ENCODE measurements at places on chromosomes 1 and 21. TPM values are rescaled to one million over a fixed set of nuclear protein-coding genes. Genes with fewer than 3 reads are reported as not detected.
A peak's percentile ranks its signal among the peaks of the same experiment; 100 is the strongest.

DNA sequence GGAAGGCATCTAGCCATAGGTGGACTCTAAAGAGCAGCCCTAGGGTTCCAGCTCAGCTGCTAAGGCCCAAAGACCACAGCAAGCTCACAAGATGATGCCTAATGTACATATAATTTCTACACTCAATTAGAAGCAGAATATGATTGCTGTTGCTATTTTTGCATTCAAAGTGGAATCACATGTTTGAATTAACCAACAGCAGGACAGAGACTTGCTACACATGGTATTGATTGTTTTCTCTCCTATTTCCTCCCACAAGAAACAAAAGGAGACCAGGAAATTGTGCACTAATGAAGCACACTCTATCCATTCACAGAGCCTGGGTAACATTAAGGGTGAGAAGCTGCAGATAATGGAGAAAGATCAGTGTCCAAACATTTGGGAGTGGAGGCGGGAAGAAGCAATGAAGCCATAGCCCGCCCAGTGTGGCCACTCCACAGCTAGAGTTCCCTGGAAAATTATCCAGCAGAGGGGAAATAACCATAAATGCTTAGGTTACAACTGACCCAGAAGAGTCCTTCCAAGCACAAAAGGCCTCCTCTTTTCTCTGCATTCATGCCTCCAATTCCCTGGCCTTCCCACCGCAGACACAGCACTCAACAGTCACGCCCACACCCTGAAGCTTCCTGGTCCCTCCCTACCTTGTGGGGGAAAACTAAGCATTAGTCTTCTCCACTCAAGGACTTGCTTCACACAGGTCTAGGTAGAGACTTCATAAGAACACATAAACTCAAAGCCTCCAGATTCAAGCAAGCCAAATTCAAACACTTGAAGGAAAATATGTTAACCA lies 7.5 kb downstream of the CNN3 start:
- H3K27ac ChIP-seq = no peak overlapping the region
- H3K4me3 ChIP-seq = no peak overlapping the region
- DNase-seq = peak; percentile 44
- peaks cover 8% of the 10 kb centered on the region for H3K4me1 ChIP-seq
- no peaks in the 10 kb centered on the region for H3K27me3 ChIP-seq
- H3K36me3 ChIP-seq = no peaks in the 10 kb centered on the region

GRCh38 chr1:156177919-156178654 lies 15.8 kb upstream of the SLC25A44 start:
- H3K4me1 ChIP-seq = no peaks in the 10 kb centered on the region
- H3K27me3 ChIP-seq = no peaks in the 10 kb centered on the region
- DNase-seq = no peak
- H3K27ac ChIP-seq = no peak overlapping the region
- H3K36me3 ChIP-seq = no peaks in the 10 kb centered on the region

DNA sequence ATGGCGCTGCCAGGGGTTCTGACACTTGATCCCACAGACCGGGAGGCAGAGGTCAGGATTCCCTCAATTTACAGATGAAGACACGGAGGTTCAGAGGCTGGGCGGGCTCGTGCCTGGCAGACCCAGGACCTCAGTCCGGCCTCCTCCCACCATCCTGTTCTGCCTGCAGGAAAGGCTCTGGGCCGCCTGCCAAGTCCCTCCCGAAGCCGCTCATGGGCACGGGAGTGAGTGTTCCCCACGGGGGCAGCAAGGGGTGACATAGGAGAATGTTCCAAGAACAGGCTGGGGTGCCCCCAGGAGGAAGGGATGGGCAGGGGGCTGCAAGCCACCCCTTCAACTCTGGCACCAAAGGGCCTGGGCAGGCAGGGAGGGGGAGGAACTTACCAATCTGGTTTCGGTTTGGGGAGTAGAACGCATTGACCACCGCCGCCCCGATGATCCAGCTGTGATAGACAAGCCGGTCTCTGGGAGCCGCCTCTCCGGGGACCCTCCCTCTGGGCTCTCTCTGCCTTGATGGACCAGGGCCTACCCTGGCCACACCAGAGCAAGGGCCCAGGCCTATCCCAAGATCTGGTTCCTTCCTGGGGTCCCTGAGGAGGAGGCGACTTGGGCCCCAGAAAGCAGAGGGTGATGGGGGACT lies 7.5 kb downstream of the PRXL2B start:
- H3K4me3 ChIP-seq = no peak overlapping the region
- no peaks in the 10 kb centered on the region for H3K36me3 ChIP-seq
- no peak overlapping the region for H3K27ac ChIP-seq
- H3K4me1 ChIP-seq = no peaks in the 10 kb centered on the region
- DNase-seq = peak; percentile 79

- peaks cover 6% of the 10 kb centered on the region for H3K4me1 ChIP-seq
- H3K4me3 ChIP-seq = no peak overlapping the region
- H3K36me3 ChIP-seq = no peaks in the 10 kb centered on the region
- H3K27me3 ChIP-seq = no peaks in the 10 kb centered on the region
- H3K27ac ChIP-seq = no peak overlapping the region
These were observed 475.2 kb upstream of the USP24 start for GRCh38 chr1:55690366-55690765.

DNA sequence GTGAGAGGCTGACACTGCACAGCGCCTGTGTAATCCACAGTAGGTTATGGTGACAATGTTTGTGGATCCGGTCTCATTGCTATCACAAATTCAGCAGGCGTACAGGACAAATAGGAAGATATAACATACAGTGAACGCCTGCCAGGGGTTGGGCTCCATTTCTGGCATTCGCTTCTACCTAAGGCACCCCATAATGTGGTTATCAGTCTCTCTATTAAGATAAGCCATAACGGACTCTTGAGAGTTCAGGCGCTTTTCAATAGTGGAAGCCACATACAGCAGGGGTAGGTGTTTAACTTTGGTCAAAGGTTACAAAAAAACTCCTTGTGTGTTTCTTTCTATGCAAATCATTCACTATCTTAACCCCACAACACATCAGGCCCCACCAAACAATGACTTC lies 72.8 kb downstream of the SIPA1L2 start:
- H3K27ac ChIP-seq = no peak overlapping the region
- no peak overlapping the region for H3K4me3 ChIP-seq
- H3K4me1 ChIP-seq = peaks cover 48% of the 10 kb centered on the region
- no peaks in the 10 kb centered on the region for H3K36me3 ChIP-seq
- no peak for DNase-seq

- no peak overlapping the region for H3K4me3 ChIP-seq
- no peak for DNase-seq
- no peaks in the 10 kb centered on the region for H3K27me3 ChIP-seq
These were observed 13.7 kb downstream of the PTPRU start for GRCh38 chr1:29249951-29250581.

- H3K36me3 ChIP-seq = no peaks in the 10 kb centered on the region
- H3K4me1 ChIP-seq = no peaks in the 10 kb centered on the region
- H3K27ac ChIP-seq = no peak overlapping the region
- H3K27me3 ChIP-seq = no peaks in the 10 kb centered on the region
- no peak overlapping the region for H3K4me3 ChIP-seq
These were observed 176.3 kb downstream of the LEPR start for GRCh38 chr1:65596768-65597167.

DNA sequence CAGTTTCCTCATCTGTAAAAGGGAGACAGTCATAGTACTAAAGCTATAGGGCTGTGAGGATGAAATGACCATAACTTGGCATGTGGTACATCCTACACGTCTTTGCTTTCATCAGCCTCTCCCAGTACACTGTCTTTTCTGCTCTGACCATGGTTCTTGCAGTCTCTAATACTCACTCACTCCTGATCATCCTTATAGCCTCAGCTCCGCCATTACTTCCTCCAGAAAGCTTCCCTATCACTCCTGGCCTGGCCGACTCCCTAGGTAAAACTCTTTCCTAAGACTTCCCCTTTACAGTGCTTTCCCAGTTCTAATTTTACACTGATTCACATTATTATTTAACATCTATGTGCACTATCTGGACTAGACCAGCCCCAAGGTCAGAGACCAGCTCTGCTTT lies 5.0 kb upstream of the MRPL24 start:
- no peak for DNase-seq
- H3K27ac ChIP-seq = peak overlapping the region; percentile 99
- H3K4me1 ChIP-seq = peaks cover 15% of the 10 kb centered on the region
- no peak overlapping the region for H3K4me3 ChIP-seq
- H3K36me3 ChIP-seq = peaks cover 12% of the 10 kb centered on the region

DNA sequence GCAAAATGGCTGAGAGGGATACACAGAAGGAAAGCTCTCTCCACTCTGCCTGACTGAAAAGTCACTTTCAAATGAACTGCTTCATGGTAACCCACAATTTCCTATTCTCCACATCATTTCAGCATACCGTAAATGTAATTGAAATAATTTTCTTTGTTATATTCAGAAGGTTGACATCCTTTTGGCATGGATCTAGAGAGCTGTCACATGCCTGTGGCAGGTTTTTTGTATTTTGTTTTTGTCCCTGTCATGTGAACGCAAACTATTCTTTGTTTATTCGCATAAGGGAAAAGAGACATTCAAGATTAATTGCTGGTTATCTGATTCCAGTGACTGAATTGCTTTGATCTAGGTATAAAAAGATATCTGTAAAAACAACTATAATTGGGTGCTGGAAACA lies 1808.1 kb downstream of the NCAM2 start:
- H3K27me3 ChIP-seq = no peaks in the 10 kb centered on the region
- no peak for DNase-seq
- H3K27ac ChIP-seq = no peak overlapping the region
- H3K4me1 ChIP-seq = no peaks in the 10 kb centered on the region
- no peaks in the 10 kb centered on the region for H3K36me3 ChIP-seq

GRCh38 chr21:42809577-42810475 lies 69.5 kb downstream of the WDR4 start:
- no peaks in the 10 kb centered on the region for H3K27me3 ChIP-seq
- no peak overlapping the region for H3K4me3 ChIP-seq
- no peaks in the 10 kb centered on the region for H3K36me3 ChIP-seq
- no peak overlapping the region for H3K27ac ChIP-seq
- no peak for DNase-seq

Gene PAX7
- not detected for total RNA-seq

Gene ACTL8
- not detected for total RNA-seq

Gene AIM2
- 0.97 TPM for total RNA-seq

Gene MYBPH
- total RNA-seq = not detected

All from lung (tissue), 17 donors.